ENCODE measurements at places on chromosomes 2 and 18.

DNA sequence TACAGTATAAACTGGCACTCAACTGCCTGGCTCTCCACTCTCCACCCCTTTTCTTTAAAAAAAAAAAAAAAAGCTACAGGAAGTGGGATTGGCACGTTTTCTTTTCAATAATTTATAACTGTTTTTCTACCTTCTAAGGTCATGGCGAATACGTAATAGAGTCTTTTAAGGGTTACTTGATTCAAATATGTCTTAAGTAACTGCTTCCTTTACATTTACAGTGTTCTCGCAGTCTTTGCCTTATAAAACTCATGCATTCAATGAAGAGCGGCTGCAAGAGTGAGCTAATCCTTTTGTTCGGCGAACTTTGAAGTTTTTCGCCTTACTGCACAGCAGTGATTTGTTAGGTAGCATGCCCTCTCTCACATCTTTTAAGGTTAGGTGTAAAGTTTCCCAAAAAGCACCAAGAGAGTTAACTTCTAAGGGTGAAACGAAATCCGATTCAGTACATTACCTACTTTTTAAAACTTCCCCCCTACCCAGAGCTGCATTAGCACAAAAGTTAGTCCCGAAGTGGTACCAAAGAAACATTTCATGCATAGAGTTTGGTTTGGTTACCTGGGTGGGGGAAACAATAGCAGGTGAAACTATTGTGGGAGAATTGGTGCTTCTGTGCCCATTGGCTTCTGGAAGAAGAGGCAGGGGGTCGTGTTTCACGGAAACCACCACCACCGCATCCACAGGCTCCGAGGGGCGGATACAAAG, 2.0 kb downstream of the KCTD1 start:
- DNase-seq = peak; percentile 72

- no peak for DNase-seq
Observed at GRCh38 chr2:61549546-61549945, 11.4 kb upstream of the XPO1 start.

- DNase-seq = no peak
Observed at GRCh38 chr18:12049978-12050811, 43.4 kb upstream of the ANKRD62 start.

GRCh38 chr18:76353500-76353899, 141.5 kb downstream of the ZNF516 start:
- no peak for DNase-seq

DNA sequence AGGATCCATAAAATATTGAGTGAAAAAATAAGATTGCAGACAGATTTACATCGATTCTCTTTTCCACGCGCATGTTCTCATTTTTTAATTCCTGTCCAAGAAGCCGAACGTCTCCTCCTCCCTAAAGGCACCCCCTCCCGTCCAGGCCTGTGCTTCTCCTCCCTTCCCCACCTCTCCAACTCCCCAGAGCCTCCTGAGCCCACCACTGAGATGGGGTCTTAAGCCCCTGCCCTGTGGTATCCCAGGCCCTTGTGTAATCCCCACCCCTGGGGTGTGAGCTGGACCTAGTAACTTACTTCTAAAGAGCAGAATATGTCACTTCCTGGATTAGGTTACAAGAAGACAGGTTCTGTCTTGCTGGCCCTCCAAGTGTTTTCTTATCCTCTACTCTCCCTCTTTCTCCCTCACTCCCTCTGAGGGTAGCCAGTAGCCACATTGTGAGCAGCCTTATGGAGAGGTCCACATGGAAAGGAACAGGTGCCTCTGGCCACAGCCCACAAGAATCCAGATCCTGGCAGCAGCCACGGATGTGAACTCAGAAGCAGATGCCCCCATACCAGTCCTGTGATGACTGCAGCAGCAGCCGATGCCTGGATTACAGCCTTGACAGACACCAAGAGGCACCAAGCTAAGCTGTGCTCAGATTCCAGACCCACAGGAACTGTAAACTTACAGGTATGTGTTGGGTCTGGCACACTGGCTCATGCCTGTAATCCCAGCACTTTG, 39.6 kb upstream of the OTOS start:
- DNase-seq = no peak

DNA sequence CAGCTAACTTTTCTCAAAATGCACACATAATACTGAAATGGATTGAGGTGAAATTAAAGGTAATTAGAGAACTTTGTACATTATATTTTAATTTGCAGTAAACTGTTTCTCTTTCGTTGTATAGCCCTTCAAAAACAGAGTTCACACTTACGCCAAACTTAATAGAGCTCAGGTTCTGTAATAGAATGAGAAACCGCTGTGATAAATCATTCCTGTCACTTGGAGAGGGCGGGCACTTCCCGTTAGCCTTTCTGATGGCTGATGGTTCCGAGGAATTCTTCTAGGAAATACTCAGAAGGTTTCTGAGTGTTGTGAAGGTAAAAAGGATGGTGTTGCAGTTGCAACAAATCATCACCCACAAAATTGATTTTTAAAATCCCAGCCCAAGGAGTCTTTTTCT, 155.8 kb upstream of the ALKAL2 start:
- DNase-seq = no peak

Data from Caki2 (cell line).